ENCODE measurements at places on chromosomes 13 and 19.

- no peak for DNase-seq
These were observed 30.8 kb upstream of the IGFL1 start for GRCh38 chr19:46198756-46199155.

DNA sequence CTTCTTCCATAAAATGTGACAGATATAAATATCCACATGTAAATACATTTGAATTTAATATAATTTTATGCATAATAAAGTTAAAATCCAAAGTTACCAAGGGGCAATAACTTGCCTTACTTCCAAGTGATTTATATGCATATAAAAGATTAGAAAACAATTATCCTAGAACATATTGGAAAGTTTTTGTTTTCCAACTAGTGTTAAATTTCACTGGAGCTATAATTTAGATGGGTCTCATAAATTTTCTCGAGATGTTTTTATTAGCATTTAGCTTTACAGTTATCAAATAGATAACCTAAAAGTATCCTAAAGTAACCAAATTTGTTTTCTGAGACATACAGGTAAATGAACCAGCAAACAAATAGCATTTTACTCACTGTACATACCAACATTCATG lies 225.3 kb downstream of the SPRY2 start:
- DNase-seq = no peak

DNA sequence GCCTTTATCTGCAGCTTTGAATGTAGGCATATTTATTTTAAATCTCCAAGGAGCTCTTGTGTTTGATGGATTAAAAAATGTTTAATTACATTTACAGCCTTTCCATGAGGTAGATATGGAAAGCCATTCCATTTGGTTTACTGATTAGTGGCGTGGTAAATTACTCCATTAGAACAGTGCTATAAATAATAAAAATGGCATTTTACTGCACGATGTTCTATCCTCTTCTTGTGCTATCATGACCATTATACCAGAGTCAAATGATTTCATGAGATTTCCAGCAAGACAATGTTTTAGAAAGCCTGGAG lies 250.9 kb upstream of the HTR2A start:
- DNase-seq = no peak

DNA sequence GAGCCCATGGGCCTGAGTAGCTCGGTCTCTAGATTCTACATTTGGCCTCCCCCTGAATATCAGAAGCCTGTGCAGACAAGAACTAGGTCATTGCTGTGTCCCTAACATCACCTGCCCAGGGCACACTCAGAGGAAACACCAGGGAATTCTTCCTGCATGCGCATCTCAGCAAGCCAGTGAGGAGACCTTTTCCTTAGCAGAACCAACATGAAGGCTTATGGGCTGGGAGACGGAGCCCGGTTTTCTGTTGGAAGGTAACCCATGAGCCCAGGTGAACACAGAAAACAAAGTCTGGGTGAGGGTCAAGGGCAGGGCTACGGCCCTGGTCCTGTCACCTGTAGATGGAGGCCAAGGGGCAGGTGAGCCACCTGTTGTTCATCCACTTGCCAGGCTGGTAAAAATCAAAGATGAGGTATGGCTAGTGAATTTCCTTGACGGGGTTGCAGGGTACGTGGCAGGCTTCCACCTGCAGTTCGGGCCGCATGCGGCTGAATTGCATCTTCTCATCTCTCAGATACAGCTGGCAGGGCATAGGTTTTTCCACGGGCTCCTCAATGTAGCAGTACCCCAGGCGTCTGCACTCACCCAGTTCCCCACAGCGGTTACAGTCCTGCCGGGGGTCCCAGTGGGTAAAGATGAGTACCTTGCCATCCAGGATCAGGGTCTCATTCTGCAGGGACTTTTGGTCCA lies 3.6 kb upstream of the FAM187B start:
- no peak for DNase-seq

DNA sequence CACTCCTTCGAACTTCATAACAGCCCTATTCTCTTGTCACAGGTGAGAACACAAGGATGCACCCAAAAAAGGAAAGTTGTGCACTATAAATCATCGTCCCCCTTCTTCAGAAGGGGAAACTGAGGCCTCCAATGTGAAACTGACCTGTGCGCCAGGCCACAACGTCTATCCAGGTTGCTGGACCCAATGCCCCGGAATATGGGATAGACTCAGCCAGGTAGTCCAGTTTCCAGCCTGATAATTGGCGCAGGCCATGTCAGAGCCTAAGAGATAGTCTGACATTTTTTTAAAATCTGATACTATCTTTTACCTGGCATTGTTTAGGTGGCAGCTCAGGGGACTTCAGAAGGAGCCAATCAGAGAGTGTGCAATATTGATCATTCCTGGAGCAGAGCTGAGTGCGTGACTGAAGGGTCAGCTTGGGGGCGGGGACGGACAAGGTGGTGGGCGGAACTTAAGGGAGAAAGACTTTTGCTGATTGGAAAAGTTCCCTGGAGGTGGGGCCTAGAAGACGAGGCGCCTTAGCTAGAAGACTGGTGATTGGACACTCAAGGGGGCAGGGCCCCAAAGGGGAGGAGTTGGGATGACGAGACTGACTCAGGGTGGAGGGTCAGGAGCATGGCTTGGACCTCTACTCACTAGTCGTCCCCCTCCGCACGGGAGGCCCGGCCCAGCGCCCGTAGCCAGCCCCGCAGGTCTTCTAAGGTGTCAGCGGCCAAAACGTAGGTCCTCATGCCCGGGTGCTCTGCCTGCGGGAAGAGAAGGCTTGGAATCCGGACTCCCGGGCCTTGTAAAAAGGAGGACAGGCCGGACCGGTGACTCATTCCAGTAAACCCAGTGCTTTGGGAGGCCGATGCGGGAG lies 8.5 kb downstream of the PLEKHA4 start:
- peak; percentile 59 for DNase-seq

DNA sequence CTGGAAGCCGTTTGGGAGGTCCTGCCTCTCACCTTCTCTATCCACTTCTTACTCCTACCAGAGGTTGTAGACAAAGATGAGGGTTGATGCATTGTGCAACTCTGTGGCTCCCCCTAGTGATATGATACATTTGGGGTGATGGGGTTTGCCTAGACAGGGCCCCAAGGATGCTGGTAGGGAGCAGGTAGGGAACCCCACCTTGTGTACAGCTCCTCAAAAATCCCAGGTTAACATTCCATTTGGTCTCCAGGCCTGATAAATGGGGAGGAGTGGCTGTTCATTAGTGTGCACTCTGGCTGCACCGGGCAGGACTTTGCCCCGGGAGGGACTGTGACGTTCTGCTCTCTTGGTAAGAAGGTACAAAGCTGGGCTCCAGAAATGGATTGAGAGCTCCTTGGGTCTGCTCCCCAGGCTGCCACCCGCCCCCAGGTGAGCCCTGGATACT lies 19.2 kb downstream of the SIGLEC8 start:
- peak; percentile 58 for DNase-seq

DNA sequence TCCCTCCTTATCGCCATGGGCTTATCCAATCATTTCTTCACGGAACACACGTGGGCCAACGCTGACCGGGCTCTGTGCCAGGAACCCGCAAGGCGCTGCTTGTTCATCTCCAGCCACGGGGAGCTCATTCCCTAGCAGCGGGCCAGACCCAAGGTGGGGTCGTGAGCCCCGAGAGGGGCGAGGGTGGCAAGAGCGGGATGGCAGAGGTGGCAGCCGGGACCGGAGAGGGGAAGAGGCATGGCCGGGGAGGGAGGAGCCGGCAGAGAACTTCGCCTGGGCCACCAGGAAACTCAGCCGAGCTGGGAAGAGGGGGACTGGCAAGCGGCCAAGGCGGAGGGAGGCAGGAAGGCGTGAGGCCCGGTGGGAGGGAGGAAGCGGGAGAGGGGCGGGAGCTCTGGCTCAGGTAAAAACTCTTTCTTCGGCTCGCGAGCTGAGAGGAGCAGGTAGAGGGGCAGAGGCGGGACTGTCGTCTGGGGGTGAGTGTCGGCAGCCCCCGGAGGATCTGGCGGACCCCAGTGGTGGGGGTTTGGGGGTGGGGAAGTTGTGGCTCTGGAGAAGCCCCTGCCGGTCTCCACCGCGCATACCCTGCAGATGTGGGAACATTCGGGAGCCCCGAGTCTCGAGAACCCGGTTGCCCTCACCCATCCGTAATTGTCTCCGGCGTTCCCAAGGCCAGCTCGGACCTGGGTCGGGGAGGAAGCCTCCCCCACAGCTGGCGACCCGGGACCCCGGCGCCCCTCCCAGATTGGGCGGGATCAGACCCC lies at the start of gene B3GNT3:
Gene B3GNT3, plus strand, starts transcription at position 408 of the 764 bp plus-strand sequence. CDS start 12,670 bp downstream, outside the sequence.
- no peak for DNase-seq

GRCh38 chr13:66405908-66406802 lies 824.0 kb downstream of the PCDH9 start:
- DNase-seq = no peak

DNA sequence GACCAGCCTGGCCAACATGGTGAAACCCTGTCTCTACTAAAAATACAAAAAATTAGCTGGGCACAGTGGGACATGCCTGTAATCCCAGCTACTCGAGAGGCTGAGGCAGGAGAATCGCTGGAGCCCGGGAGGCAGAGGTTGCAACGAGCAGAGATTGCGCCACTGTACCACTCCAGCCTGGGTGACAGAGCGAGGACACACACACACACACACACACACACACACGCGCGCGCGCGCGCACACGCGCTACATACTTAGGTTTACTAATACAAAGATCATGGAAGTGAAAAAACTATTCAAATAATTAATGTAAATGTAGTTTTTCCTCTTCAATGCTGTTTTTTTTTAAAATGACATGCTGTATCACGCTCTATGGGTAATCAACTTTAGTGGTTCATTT lies 58.5 kb upstream of the ZDHHC20 start:
- DNase-seq = no peak

DNA sequence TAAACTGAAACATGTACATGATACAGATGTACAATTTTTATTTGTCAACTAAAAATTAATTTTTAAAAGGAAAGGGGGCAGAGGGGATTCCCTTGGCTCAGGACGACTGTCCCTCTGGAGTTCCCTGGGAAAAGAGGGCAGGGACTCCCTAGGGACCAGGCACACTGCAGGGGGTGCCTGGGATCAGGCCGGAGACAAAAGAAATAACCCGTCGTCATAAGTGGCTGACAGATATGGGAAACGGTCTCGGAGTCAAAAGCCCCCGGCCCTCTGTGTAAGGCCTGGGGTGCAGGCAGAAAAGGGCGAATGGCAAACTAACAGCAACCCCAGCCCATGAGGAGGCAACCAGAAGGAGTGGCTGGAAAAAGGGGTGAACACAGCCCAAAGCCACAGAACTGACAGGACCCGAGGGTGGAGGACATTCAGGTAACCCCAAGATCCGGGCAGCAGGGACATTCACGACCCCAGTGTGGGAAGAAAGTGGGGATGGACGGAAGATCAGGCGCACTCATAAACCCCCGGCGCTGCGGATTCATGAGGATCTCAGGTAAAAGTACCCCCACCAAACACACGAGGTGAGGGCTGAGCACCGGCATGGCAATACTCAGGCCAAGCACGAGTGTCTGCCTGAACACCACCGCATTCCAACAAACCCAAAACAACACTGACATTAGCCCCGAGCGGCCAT lies 6.7 kb downstream of the MLLT1 start:
- DNase-seq = no peak

- DNase-seq = peak; percentile 76
These were observed 446.4 kb downstream of the COG6 start for GRCh38 chr13:40101708-40102359.

DNA sequence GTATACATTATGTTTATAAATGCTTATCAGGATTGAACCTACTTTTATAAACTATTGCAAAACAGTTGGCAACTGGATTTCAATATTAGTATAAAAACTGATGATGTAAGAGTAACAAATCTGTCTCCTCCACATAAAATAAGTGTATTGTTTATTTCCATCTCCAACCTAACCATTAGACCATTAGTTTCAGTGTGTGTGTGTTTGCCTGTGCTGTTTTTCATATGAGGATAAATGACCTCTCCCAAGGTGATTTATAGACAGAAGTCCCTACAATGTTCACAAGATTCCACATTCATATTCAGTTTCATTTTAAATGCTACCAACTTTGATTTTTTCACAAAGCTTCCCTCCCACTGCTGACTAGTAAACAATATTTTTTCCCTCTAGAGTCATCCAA lies 871.6 kb downstream of the PCDH9 start:
- no peak for DNase-seq

- DNase-seq = no peak
These were observed 5.9 kb upstream of the SRRM5 start for GRCh38 chr19:43605875-43606568.

All from GM12865 (cell line).